ENCODE measurements at places on chromosomes 11 and 22. TPM values are rescaled to one million over a fixed set of nuclear protein-coding genes. Genes with fewer than 3 reads are reported as not detected.

The NOX4 gene
- 13.0 TPM for total RNA-seq

The OR52N4 gene
- total RNA-seq: 0.60 TPM

The SPA17 gene
- total RNA-seq: 10.7 TPM

The TESMIN gene
- 8.7 TPM for total RNA-seq

The RAG2 gene
- total RNA-seq: not detected

The C11orf97 gene
- not detected for total RNA-seq

The RANGAP1 gene
- 38.8 TPM for total RNA-seq

DNA sequence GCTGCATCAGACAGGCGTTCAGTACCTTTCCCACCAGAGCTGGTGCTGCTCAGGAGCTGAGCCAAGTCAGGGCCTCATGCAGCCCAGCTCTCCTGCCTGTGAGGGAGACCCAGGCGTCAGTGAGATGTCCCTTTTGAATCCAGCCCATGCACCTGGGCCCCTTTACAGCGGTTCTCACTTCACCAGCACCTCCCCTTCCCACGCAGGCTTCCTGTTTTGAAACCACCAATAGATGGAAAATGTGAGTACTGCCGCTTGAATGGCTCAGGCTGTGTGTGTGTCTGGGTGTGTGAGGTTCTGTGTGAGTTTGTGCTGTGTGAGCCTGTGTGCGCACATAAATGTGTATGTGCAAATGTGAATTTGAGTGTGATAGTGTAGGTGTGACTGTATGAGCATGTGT is 88.4 kb downstream of the UBASH3B start:
- no peaks in the 10 kb centered on the region for H3K27me3 ChIP-seq
- DNase-seq: no peak
- H3K4me3 ChIP-seq: no peak overlapping the region
- H3K36me3 ChIP-seq: no peaks in the 10 kb centered on the region

- no peaks in the 10 kb centered on the region for H3K36me3 ChIP-seq
- H3K27ac ChIP-seq: peak overlapping the region; percentile 83
- peaks cover 14% of the 10 kb centered on the region for H3K27me3 ChIP-seq
- peak; percentile 52 for DNase-seq
- H3K4me3 ChIP-seq: no peak overlapping the region
- no peaks in the 10 kb centered on the region for H3K4me1 ChIP-seq
These were observed 25.3 kb downstream of the DUSP8 start for GRCh38 chr11:1546536-1547466.

- DNase-seq: no peak
- H3K27ac ChIP-seq: no peak overlapping the region
- no peaks in the 10 kb centered on the region for H3K36me3 ChIP-seq
- no peaks in the 10 kb centered on the region for H3K27me3 ChIP-seq
- no peak overlapping the region for H3K4me3 ChIP-seq
These were observed 513.4 kb upstream of the B3GAT1 start for GRCh38 chr11:134925432-134925831.

- H3K36me3 ChIP-seq: no peaks in the 10 kb centered on the region
- no peak overlapping the region for H3K27ac ChIP-seq
- no peak for DNase-seq
- H3K4me1 ChIP-seq: no peaks in the 10 kb centered on the region
These were observed 128.9 kb downstream of the SERGEF start for GRCh38 chr11:17883946-17884345.

DNA sequence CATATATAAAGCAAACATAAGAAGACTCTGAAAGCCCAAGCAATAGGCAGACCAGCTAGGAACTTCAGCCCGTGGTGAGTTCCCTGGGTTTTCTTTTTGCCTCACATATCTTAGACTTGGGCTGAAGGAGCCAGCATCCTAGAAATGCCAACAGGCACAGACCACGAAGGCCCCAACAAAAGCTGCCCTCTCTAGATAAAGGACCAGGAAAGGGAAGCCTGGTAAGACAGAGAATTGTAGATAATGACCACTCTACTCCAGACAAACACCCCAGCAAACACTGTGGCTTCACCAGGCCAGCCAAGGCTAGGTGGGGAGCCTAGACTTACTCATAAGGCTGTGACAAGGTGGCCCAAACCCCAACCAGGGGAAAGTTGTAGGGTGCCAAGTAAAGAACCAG is 11.2 kb downstream of the GAL start:
- no peaks in the 10 kb centered on the region for H3K27me3 ChIP-seq
- DNase-seq: no peak
- H3K36me3 ChIP-seq: no peaks in the 10 kb centered on the region
- H3K4me3 ChIP-seq: no peak overlapping the region
- no peaks in the 10 kb centered on the region for H3K4me1 ChIP-seq
- H3K27ac ChIP-seq: no peak overlapping the region

- DNase-seq: peak; percentile 6
- no peaks in the 10 kb centered on the region for H3K27me3 ChIP-seq
- no peaks in the 10 kb centered on the region for H3K36me3 ChIP-seq
- no peak overlapping the region for H3K27ac ChIP-seq
- peaks cover 2% of the 10 kb centered on the region for H3K4me1 ChIP-seq
- no peak overlapping the region for H3K4me3 ChIP-seq
These were observed 47.4 kb downstream of the PKNOX2 start for GRCh38 chr11:125211948-125212340.

- no peak for DNase-seq
- H3K4me3 ChIP-seq: no peak overlapping the region
- no peaks in the 10 kb centered on the region for H3K27me3 ChIP-seq
- no peaks in the 10 kb centered on the region for H3K36me3 ChIP-seq
These were observed 57.9 kb downstream of the SHISAL1 start for GRCh38 chr22:44254811-44255210.

- DNase-seq: no peak
- H3K4me3 ChIP-seq: no peak overlapping the region
- H3K27ac ChIP-seq: peak overlapping the region; percentile 53
- peaks cover 11% of the 10 kb centered on the region for H3K27me3 ChIP-seq
- peaks cover 2% of the 10 kb centered on the region for H3K4me1 ChIP-seq
These were observed 84.2 kb upstream of the WNT7B start for GRCh38 chr22:46061124-46061500.

GRCh38 chr22:30609260-30610185 is 2.5 kb downstream of the TCN2 start:
- no peak overlapping the region for H3K4me3 ChIP-seq
- peaks cover 13% of the 10 kb centered on the region for H3K36me3 ChIP-seq
- DNase-seq: peak; percentile 37
- H3K4me1 ChIP-seq: peaks cover 11% of the 10 kb centered on the region
- no peak overlapping the region for H3K27ac ChIP-seq

DNA sequence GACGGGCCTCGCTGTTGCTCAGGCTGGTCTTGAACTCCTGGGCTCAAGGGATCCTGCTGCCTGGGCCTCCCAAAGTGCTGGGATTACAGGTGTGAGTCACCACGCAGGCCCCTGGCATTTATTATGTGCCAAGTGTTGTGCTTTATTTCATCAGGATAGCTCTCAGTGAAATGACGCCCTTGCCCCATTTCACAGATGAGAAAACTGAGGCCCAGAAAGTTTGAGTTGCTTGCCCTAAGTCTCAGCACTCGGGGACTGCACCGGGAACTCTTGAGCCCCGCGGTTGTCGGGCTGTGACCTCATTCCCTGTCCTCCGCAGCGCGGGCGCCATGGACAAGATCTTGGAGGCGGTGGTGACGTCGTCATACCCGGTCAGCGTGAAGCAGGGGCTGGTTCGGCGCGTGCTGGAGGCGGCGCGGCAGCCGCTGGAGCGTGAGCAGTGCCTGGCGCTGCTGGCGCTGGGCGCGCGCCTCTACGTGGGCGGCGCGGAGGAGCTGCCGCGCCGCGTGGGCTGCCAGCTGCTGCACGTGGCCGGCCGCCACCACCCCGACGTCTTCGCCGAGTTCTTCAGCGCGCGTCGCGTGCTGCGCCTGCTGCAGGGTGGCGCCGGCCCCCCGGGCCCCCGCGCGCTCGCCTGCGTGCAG is 7.3 kb downstream of the USP35 start:
- peak; percentile 72 for DNase-seq
- peaks cover 7% of the 10 kb centered on the region for H3K36me3 ChIP-seq
- H3K4me3 ChIP-seq: no peak overlapping the region
- no peaks in the 10 kb centered on the region for H3K27me3 ChIP-seq
- no peak overlapping the region for H3K27ac ChIP-seq

DNA sequence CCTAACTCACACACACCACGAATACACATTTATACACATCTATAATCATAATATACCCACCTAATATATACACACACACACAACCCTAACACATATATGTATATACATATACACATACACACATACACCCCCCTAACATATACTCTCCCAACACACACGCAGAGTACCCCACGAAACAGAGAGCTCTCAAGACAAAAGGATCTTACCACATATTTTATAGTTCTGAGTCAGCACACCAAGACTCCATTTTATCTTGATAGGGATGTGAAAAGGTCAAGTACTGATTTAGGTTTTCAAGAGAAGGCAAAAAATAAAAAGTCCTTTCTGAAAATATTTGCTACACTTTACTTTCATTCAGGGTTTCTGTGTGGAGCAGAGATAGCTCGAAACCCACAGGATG is 1207.2 kb downstream of the LRRC4C start:
- H3K4me3 ChIP-seq: no peak overlapping the region
- no peaks in the 10 kb centered on the region for H3K36me3 ChIP-seq
- no peaks in the 10 kb centered on the region for H3K4me1 ChIP-seq

DNA sequence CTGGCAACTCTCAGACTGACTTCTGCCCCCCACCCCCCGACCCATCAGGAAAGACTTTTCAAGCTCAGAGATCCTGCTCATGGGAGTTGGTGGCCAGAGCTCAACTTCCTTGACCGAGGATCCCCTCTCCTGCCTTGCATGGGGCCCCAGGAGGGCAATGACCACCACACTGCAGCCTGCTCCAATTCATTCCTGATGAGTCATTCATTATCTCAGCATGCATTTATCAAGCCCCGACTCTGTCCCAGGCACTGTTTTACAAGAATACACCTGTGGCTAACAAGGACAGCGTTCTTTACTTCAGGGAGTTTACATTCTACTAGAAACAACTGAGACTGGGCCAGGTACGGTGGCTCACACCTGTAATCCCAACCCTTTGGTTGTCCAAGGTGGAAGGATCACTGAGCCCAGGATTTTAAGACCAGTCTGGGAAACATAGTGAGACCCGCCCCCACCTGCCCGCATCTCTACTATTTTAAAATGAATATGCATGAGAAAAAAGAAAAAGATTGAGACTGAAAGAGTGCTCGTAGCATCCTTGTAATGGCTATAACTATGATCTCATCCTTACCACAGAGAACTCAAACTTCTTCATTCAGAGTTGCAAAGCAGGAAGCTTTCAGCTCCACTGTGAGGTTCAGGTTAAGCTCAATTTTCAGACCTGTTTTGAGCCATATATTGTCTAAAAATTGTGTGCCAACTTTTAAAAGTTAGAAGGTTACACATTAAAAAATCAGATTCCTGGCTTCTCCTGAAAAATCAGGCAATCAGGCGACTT is 60.4 kb downstream of the FEZ1 start:
- no peaks in the 10 kb centered on the region for H3K4me1 ChIP-seq
- no peaks in the 10 kb centered on the region for H3K27me3 ChIP-seq
- H3K4me3 ChIP-seq: no peak overlapping the region
- no peak for DNase-seq

DNA sequence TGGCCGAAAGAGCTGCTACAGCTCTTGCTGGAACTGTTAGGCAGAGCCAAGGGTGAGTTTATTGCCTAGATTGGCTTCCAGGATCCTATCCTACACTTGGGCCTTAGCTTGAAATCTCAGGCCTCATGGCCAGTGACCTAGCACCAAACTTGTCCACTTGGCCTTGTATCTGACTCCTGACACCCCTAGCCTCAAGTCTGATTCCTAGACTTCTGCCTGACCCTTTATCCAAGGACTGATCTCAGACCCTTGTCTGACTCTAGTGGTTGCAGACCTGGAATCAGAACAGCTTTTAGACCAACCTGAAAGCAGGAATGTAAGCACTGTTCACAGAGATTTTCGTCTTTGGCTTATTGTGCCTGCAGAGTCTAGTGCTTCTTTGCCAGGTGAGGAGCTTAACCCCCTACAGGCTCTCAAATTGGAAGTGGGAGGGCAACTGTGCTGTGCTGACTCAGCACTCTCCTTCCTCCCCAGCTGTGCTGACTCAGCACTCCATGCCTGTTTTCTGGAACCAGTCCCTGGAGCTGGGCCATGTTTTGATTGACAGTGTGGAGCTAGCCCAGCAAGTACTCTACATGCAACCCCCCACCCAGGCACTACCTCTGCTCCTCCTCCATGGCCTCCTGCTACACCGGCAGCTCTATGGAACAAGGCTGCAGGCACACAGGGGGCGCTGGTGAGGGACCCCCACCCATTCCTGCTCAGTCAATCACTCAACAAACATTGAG is 35.1 kb downstream of the RRP8 start:
- DNase-seq: peak; percentile 85
- no peaks in the 10 kb centered on the region for H3K36me3 ChIP-seq
- no peak overlapping the region for H3K4me3 ChIP-seq
- H3K27me3 ChIP-seq: no peaks in the 10 kb centered on the region

GRCh38 chr11:36243641-36244040 is 45.6 kb downstream of the COMMD9 start:
- no peak overlapping the region for H3K4me3 ChIP-seq
- peaks cover under 1% of the 10 kb centered on the region for H3K4me1 ChIP-seq
- no peak overlapping the region for H3K27ac ChIP-seq

- H3K27ac ChIP-seq: no peak overlapping the region
- H3K4me3 ChIP-seq: no peak overlapping the region
- H3K27me3 ChIP-seq: no peaks in the 10 kb centered on the region
- no peaks in the 10 kb centered on the region for H3K4me1 ChIP-seq
These were observed 5.1 kb upstream of the OR10A4 start for GRCh38 chr11:6871278-6871677.

- H3K27ac ChIP-seq: no peak overlapping the region
- no peaks in the 10 kb centered on the region for H3K27me3 ChIP-seq
- H3K4me3 ChIP-seq: no peak overlapping the region
- DNase-seq: no peak
- H3K36me3 ChIP-seq: no peaks in the 10 kb centered on the region
These were observed 41.3 kb downstream of the NARS2 start for GRCh38 chr11:78533399-78533798.

DNA sequence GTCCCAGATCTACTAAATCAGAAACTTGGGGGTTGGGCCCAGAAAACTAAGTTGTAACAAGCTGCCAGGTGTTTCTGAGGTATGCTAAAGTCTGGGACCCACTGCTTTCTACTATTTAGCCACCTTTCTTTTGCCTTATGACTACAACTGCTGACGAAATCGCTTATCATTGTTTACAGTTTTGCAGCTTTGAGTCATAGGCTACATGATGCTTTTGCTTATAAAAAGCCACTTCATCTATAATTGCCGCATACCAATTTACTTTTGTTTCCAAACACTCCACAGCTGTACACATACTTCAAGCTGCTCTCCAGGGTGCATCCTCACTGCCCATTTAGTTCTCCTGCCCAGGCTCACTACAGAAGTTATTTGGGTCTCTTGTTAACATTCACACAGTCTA is 144.7 kb downstream of the ENTHD1 start:
- no peak overlapping the region for H3K4me3 ChIP-seq
- no peaks in the 10 kb centered on the region for H3K36me3 ChIP-seq
- no peak overlapping the region for H3K27ac ChIP-seq
- no peaks in the 10 kb centered on the region for H3K27me3 ChIP-seq
- H3K4me1 ChIP-seq: no peaks in the 10 kb centered on the region

DNA sequence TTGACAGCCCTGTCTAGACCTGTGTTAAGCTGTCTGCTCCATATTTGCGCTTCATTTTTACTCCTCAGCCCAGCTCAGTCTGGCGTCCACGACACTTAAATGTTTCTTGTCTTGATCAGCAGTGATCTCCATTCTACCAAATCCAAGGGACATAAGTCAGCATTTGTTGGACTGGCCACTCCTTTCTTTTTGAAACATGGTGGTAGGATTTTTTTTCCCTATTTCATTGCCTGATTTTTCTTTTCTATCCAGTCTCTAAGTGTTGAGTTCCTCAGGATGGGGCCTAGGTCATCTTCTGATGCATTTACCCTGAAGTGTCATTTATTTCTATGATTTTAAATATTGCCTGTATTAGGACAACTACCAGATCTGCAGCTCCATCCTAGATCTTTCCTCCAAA is 873 bp downstream of the NCAPH2 start:
- peaks cover 2% of the 10 kb centered on the region for H3K4me1 ChIP-seq
- no peak for DNase-seq
- H3K27me3 ChIP-seq: no peaks in the 10 kb centered on the region
- peaks cover 10% of the 10 kb centered on the region for H3K36me3 ChIP-seq
- peak overlapping the region; percentile 41 for H3K27ac ChIP-seq
